ENCODE measurements at places on chromosomes 6 and 20.
A peak's percentile ranks its signal among the peaks of the same experiment; 100 is the strongest.

- peak; percentile 47 for DNase-seq
Observed at GRCh38 chr6:35736253-35736894, 458 bp upstream of the ARMC12 start.

- DNase-seq = no peak
Observed at GRCh38 chr20:37526238-37526838, 1.3 kb downstream of the BLCAP start.

GRCh38 chr6:43130429-43130828 lies 40.6 kb upstream of the SRF start:
- no peak for DNase-seq

GRCh38 chr6:20542927-20543602 lies 8.8 kb downstream of the CDKAL1 start:
- peak; percentile 81 for DNase-seq

DNA sequence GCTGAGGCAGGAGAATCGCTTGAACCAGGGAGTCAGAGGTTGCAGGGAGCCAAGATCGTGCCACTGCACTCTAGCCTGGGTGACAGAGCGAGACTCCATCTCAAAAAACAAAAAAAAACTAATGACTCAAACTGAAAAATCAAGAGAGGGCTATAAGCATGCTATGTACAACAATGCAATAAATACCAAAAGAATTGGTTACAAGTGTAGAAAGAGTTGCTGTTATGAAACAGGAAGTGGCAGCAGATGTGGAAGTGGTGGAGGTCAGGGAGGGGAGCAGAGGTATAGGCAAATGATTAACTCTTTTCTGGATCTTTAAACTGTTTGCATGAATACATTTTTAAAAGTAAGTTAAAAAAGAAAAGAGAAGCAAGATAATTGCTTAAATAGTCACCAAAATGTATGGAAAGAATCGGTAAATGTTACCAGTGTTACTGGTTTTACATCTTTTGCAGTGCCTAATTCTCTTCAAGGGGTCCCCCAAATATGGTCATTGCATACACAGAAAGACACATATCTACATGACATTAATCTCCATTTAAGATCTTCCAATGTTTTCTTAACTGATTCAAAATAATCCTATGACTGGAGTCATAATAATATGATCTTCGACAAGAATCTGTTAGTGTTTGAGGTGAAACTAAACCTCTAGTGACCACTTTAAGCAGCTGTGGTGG lies 15.0 kb downstream of the CALHM6 start:
- DNase-seq = no peak

DNA sequence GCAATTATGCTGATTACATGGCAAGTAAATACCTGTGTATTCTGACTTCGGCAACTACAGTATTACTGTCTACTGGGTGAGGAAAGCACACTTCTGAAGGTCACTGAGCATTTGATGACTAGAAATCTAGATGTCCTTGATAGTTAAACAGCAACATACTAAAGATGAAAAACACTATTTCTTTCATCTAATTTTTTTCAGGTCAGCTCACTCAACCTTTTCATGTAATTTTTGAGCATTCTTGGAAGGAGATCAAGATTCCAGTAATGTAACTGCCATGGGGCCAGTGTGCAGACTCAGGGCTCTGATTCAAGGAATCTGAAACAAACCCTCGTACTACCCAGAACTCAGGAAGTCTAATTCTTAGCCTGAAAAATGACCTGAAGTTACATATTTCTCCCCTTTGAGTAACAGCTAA lies 222.6 kb upstream of the TAB2 start:
- DNase-seq = no peak

DNA sequence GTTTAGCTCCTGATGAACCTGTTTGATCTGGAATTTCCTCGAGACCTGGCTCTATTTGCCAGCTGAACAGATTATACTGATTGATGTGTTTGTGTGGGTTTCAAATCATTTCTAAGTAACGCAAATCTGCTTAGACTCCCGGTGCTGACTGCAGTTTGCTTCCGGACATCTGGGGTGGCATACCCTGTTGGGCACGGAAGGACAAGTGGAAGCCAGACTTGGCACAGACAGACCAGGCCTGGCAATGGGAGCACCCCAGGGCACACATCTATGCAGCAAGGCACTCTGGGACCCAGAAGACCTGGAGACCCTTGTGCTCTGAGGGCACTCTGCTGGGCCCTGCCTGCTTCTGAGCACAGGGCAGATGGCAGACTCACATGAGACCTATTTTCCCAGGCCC lies 433.7 kb upstream of the CHD6 start:
- DNase-seq = no peak

- no peak for DNase-seq
Observed at GRCh38 chr20:50799176-50799889, 4.5 kb downstream of the BCAS4 start.

GRCh38 chr6:9126878-9127560 lies 691.7 kb upstream of the SLC35B3 start:
- no peak for DNase-seq

GRCh38 chr6:150891888-150892485 lies 26.5 kb downstream of the MTHFD1L start:
- peak; percentile 88 for DNase-seq

DNA sequence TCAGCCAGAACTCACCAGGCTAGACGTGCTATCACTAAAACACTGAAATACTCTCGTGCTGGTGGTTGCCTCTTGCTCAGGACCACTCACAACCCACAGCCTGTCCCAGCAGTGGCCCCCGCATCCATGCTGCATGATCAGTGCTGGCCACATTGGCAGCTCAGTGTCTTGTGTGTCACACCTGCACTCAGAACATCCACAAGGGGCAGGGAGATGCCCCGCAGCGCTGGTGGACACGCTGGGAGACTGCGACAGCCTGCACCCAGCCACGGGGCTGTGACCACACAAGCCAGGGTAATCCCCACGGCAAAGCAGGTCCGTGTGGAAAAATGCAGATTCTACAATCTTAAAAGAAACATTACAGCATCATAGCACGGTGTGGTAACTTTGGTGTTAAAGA lies 23.9 kb upstream of the APMAP start:
- no peak for DNase-seq

DNA sequence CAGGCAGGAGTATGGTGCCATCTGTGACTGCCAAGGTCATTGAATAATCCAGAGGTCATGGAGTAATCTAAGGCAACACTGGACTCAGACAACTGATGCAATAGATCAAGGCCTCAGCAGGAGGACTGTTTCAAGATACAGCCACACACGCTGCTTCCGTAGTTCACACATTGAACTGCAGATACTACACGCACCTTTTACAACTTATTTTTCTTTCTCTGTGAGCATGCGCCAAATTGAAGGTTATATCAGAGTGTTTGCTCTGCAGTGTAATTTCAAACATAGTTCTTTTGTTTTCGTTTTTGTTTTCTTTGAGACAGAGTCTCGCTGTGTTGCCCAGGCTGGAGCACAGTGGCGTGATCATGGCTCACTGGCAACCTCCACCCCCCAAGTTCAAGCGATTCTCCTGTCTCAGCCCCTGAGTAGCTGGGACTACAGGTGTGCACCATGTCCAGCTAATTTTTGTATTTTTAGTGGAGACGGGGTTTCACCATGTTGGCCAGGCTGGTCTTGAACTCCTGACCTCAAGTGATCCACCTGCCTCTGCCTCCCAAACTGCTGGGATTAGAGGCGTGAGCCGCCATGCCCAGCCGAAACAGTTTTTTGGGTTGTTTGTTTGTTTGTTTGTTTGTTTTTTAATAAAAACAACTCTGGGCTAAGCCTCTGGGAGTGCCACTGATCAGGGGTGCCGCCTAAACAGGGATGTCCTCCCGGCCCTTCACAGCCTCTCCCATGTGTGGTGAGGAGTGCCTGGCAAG lies 96.6 kb upstream of the NAA20 start:
- no peak for DNase-seq

DNA sequence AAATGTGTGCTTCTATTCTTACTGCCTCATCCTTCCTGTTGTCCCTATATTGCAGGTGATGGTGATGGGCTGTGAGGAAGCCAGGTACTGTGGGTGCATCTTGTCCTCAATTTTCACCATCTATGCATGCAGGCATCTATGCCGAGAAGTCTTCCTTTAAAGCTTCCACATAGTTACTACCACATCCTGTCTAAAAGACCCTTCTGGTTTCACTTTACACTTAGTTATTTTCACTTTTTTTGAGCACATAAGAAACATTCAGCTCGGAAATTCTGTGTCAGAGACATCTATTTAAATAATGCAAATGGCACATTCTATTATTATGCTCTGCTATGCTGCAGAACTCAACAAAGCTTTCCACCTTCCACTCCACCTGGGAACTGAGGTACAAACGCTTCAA lies 28.2 kb upstream of the FABP7 start:
- DNase-seq = no peak

GRCh38 chr6:75025371-75025770 lies 180.5 kb downstream of the COL12A1 start:
- DNase-seq = no peak

GRCh38 chr6:68240726-68241125 lies 394.4 kb upstream of the ADGRB3 start:
- DNase-seq = no peak

DNA sequence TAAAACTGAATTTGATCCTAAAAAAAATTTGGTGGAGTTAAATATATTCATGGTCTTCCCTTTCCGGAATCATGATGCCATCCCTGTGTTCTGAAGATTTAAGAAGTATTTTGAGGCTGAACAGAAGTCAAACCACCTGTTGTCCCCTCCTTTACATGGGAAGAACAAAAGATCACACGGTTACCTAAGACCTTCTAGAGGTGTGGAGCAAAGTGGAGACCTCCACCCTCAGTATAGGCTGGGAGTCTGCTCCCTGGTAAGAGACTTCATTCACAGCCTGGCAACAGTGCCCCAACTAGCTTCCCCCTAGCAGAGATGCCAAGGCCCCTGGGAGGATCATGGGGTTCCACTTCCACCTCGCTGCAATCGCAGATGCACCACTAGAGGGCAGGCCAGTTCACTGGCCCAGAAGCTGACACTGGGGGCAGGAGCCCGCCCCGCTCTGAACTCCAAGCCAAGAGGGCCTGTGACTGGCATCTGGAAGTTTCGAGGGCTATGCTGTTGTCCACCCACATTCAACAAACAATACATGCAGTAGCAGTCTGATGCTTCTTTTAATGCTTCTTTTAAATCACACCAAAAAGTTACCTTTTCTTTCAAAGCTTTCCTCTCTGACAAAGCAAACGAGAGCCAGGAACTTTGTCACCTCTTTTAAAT lies 19.5 kb upstream of the UBE2J1 start:
- peak; percentile 43 for DNase-seq

- DNase-seq = no peak
Observed at GRCh38 chr6:169112483-169113320, 140.9 kb downstream of the THBS2 start.

DNA sequence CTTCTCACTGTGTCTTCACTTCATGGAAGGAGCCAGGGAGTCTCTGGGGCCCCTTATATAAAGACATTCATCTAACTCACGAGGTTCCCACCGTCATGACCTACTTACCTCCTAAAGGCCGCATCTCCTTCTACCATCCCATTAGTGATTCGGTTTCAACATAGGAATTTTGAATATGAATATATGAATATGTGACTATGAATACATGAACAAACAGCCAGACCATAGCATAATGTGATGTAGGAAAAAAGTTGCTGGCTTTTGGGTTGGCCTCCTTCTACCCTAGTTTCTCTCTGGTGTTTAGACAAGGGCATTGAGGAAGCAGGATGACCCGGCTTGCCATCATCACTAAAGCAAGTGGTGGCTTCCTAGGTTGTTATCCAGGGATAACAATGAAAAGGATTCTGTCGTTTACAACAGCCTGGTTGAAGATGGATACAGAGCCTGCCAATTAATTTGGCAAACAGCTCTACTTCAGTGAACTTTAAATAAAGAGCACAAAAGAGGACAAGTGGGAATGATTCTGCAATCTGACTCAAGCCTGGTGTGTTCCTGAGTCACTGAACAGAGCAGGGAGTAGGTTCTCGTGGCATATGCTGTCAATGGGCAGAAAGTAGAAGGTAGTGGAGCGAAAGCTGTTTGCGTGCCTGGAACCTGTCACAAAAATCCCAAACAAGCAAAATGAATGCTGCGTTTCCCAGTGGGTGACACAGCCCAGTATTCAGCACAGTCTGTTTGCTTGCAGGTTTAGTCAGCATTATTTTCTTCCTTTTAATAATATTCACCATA lies 44.0 kb upstream of the DOK5 start:
- no peak for DNase-seq

DNA sequence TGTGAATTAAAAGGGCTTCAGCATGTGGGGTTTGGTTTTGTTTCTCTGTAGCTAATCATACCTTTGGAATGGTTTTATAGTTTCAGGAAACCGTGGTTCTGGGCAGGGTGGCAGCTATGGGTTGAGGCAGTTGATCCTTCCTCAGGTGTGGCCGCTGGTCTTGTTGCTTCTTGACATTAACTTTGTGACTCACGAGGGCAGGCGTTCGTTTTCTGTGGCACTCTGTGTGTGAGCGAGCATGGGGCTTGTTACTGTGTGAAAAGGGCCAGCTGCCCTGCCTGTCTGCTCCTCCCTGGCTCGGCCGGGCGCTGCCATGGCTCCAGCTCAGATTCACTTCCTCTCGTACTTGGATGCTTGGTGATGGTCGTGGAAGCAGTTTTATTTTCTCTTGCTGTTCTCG lies 16.2 kb downstream of the DNAJC5 start:
- DNase-seq = no peak
